Stimulated activated CD4-positive, alpha-beta T cell treated with anti-CD3 and anti-CD28 coated beads, Interleukin-15, amount 100 ng/mL, for 1 hour (primary cell): ENCODE measurements at places on chromosomes 12 and 14.

DNA sequence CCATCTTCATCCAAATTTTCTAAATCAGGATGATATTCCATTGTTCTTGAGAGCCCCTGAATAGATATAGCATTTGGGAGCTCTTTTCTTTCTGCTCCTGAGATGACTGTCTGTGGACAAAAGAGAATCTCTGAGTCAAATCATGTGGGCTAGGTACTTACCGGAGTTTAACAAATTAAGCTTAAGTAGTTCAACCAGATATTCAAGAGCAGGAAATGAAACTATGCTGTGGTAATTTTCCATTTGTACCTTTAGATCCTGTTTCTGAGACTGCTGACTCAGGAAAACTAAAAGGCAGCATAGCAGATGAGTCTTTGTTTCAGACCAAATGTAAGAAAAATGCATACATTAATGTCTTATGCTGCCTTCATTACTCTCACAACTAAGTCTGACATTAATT is at the start of gene CLEC7A:
CLEC7A (minus strand) TSS at position 158 of the 400 bp plus-strand sequence; CDS start at position 41, 117 bp downstream.
- DNase-seq = no peak

GRCh38 chr14:64158608-64159007 is 135.6 kb downstream of the ESR2 start:
- DNase-seq = no peak

GRCh38 chr14:50476134-50476533 is 56.2 kb downstream of the MAP4K5 start:
- no peak for DNase-seq

DNA sequence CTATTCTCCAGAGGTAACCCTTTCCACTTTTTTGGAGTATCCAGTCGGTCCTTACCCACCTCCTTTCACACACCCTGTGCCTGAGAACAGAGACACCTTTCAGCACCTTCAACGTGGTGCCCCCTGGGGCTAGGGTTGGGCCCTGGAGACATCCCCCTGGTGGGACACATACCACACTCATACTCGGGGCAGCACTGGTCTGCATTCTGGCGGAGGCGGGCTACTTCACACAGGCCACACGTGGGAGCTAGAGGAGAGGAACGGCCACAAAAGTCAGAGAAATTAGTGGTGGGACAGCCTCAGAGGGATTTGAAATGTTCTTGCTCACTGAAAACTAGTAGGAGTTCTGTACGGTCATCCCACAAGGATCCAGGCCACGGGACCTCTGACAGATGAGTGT is 39.8 kb upstream of the ANO2 start:
- DNase-seq = no peak

DNA sequence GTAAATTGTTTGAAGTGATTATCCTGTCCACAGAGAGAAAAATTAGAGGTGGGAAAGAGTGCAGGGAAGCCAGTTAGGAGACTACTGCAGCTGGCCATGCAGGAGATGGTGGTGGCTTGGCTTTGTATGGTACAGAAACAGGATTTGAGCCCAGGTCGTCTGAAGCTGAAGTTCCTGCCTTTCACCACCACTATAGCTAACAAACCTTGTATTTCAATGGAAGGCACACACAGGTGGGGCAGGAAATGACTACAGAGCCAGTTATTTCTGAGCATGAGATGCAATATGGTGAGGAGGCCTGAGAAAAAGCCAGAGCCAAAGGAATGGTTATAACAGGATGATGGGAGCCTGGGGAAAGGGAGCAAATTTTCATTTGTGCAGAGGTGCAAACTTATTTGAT is 103.9 kb downstream of the BTG1 start:
- DNase-seq = no peak

GRCh38 chr14:66445936-66446335 is 40.2 kb upstream of the CCDC196 start:
- no peak for DNase-seq

- DNase-seq = no peak
Measured at GRCh38 chr12:14845350-14845750, 2.0 kb upstream of the ART4 start.
